Umbilical cord (tissue), 2 donors: ENCODE measurements at places on chromosomes 16 and 17. TPM values are rescaled to one million over a fixed set of nuclear protein-coding genes. Genes with fewer than 3 reads are reported as not detected.

DNA sequence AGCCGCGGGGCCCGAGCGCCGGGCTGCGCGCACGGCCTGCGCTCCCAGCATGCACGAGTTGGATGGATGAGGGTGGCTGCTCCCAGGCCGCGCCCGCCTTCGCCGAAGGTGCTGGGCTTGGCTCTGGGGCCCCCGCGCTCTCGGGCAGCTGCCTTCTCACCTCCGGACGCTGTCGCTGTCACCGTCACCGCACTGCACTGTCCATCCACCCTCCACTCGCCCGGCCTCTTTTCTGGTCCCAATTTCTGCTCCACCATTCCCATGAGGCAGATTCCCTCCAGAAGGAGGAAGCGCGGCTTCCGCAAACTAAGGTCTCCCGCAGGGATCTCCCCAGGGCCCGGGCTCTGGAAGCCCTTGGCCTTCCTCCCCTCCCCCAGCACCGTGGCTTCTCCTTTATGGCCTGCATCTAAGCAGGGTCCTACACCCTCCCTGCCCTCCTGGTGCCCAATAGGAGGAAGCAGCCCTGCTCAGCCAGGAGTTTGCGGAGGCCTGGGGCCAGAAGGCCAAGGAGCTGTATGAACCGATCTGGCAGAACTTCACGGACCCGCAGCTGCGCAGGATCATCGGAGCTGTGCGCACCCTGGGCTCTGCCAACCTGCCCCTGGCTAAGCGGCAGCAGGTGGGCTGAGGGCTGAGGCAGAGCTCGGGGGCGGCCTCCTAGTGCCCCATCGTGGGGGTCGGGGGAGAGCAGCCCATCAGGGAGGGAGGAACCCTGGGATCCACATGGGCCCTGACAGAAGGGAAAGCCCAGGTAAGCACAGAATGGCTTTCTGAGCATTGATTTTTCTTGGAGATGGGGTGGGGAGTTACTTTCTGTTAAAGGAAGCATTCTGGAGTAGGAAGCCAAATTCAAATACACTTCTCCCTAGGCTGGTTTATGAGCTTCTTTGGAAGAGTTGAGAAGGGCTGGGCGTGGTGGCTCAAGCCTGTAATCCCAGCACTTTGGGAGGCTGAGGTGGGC is 899 bp downstream of the ACE start:
- DNase-seq, result no peak

DNA sequence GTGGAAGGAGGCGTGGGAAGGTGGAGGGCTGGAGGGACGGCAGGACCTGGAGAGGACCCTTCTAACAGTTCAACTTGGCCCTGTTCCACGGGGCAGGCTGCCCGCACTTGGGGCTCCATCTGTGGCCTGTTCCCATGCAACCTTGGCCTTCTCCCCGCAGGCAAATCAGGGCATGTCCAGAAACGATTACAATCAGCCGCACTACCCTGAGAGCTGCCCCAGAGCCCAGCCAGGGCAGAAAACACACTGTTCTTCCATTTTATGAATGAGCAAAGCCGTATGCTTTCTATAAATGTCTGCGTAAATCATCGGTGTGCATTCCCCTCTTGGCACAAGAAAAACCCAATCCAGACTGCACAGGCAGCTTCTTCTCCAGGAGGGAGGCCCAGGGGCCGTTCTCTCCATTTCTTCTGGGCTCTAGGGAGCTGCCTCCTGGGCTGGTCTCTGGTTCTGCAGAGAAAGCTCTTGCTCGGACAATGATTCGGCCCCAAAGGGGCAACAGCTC is 228.7 kb downstream of the SOX9 start:
- peak; percentile 91 for DNase-seq

DNA sequence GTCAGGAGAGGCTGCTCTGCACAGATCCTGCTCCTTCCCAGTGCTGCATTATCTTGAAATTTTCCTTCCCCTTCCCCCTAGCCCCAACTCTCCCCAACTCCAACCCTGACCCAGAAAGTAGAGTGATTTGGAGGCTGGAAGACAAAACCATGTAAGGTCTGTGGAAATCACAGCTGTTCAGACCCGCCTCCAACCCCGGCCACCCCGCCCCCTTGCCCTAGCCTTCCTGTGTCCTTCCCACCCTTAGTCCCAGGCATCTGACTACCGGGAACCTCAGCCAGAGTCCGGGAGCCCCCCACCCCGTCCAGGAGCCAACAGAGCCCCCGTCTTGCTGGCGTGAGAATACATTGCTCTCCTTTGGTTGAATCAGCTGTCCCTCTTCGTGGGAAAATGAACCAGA is at the start of gene AOC3:
Gene AOC3 (plus strand): TSS at position 246 of the 400 bp plus-strand sequence. CDS start 145 bp downstream, at position 391.
- peak; percentile 41 for DNase-seq

- peak; percentile 90 for DNase-seq
These were observed 350.9 kb downstream of the FOXL1 start for GRCh38 chr16:86929057-86929871.

- no peak for DNase-seq
These were observed 37.3 kb upstream of the ENPP7 start for GRCh38 chr17:79693419-79693818.

GRCh38 chr16:57635266-57636097 is 7.1 kb downstream of the ADGRG1 start:
- no peak for DNase-seq

DNA sequence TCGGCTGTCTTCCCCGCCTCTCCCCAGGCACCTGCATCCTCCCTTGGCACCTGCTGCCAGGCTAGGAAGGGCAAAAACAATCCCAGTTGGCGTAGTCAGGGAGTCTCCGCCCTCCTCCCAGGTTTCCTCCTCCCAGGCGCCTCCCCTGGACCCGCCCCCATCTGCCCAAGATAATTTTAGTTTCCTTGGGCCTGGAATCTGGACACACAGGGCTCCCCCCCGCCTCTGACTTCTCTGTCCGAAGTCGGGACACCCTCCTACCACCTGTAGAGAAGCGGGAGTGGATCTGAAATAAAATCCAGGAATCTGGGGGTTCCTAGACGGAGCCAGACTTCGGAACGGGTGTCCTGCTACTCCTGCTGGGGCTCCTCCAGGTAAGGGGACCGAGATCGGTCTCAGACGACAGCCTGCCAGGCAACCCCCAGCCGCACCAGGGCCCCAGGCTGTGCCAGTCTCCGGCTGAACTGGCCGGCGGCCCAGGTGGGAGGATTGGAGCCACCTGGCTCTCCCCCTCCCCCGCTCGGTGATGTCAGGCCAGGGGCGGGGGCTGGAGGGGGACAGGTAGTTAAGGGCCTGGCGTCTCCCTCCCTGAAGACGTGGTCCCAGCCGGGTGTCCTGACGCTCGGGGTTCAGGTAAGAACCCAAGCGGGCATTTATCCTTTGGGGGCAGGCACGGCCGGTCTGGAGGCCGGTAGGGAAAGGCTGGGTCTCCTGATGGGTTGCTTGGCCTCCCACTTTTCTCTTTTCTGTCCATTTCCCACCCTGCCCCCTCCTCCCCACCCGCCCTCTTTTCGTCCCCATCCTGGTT is at the start of gene GRB7:
Gene GRB7 (plus strand): TSS at position 179 of the 808 bp plus-strand sequence. CDS start 4,364 bp downstream, outside the sequence.
- no peak for DNase-seq

DNA sequence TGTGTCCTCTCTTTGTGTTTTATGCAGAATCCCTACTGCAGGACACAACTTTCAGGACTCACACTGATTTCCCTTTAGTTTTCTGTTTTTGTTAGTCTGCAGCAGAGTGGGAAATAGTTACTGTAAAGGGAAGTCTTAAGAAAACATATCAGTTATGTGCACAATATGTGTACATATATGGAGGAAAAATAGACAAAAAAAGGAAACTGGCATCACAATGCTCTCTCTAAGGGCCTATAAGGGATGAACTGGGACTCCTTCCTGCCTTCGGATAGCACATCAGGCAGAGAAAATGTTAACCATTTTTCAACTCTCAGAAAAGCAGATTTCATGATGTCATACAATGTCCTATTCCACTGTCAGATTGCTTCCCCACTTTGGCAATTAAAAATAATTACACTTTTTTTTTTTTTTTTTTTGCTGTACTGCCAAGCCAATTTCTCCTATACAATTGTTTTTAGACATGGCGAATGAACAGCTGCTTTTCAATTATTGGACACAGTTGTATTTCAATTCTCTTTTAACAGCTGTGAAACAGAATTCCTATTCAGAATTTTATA is 112.5 kb upstream of the KCNJ16 start:
- DNase-seq, result no peak

DNA sequence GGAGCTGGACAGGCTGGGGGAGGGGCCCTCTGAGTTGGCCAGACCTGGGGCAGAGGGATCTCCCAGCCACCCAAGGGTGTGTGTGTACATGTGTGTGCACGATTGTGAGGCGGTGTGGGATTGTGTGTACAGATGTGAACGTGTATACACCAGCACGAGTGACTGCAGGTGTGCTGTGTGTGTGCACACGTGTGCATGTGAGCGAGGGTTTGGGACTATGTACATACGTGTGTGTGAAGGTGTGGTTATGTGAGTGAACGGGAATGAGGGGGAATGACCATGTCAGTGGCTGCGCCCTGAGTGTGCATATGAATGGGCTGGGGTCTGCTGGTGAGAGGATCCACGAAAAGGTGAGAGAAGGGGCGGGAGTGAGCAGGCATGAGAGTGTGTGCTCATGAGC is 22.4 kb upstream of the TAC4 start:
- DNase-seq, result no peak

DNA sequence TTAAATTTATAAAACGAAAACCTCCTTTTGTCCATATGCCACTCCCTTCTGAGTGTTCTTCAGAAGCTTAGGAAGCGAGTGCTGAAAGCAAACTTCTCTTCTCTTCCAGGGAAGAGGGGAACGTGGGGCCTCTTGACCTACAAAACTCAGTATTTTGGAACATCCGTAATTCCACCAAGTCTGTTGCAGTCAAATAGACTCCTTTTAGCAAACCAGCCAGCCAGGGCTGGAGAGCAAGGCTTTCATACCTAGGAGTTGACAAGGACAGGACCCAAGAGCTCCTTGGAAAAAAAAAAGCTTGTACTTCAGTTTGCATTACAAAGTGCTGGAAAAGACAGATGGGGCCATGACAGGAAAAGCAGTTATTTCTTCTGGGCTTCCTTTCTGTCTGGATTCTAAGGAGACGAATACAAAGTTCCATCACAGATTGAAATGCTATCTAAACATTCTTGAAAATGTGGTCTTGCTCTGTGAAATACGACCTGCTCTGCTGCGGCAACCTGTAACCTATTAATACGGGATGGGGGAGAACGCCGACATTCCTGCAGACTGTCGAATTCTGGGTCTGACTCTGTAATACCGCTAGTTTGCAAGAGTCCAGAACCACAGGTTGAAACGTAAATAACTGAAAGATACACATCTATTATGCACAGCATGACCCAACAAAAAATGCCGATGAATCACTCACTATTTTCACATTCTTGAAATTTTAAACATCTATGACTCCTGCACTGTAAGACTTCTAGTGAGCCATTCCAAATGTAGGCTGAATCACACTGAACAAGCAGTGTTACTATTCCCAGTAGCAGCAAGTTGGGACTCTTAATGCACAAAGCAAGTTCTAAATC is 20.6 kb downstream of the VPS53 start:
- DNase-seq, result peak; percentile 87

GRCh38 chr16:81521141-81521626 is 76.6 kb downstream of the CMIP start:
- DNase-seq, result no peak

GRCh38 chr16:48499923-48500381 is 110.0 kb downstream of the N4BP1 start:
- DNase-seq, result peak; percentile 98

DNA sequence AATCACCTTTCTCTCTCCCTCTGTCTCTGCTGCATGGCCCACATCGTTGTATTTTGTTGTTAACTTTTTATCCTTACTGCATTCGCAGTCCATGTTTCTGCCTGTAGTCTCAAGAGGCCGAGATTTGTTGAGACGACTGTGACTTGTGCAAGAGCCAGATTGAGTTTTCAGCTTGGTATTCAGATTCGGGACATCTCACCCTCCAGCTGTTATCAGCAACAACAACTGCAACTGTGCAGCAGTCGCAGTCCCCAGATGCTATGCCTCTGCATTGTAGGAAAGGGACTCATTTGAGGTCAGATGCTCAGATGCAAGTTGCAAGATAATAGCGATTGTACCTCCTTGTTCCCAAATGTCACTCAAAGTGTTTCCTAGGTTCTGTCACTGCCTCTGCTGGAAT is 209.0 kb downstream of the SNX29 start:
- DNase-seq, result no peak

DNA sequence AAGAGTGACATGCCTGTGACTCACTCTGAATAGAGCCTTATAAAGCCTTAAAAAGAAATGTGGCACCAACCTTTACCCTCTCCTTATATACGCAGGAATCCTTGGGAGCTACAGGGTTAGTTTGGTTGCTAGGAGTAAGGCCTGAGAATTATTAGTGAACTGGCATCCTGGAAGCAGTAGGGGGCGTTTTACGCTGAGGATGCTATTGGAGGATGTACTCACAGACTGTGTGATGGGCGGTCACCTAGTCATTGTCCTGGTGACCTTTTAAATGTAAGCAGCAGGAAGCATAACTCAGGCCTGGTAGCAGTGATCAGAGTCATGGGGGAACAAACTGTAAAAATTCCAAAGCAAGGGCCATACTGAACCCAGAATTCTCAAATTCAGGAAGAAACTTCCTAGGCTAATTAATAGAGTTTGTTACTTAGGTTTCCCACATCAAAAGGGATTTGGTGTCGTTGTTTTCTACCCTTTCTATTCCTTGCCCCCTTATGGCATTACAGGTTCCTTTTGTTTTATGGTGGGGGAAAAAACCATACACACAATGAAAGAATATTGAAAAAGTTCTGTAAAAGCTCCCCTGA is 153.8 kb downstream of the SNX11 start:
- DNase-seq, result no peak

DNA sequence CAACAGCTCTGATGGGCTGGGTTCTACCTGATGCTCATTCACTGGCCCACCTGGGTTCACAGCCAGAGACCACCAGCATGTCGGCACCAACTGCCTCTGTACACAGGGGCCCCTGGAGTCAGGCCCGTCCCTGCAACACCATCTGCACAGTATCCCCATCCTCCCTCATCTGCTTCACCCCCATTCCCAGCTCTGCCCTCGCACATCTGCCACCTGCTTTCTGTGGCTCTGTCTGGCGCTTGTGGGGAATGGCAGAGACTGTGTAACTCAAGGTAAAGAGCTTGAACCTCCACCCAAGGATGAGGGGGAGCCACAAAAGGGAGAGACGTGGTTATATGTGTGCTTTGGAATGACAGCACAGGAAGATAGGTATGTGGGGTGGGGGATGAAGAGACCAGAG is 27.2 kb downstream of the SMPD3 start:
- no peak for DNase-seq

The ABCA6 gene
- total RNA-seq, result 17.1 TPM

The KRT39 gene
- total RNA-seq, result 2.4 TPM

The ARHGDIA gene
- 57.5 TPM for total RNA-seq

The NPIPA5 gene
- not detected for total RNA-seq

The WNT9B gene
- total RNA-seq, result not detected

The ITGA2B gene
- 4.3 TPM for total RNA-seq

The ACAP1 gene
- total RNA-seq, result 5.3 TPM

The CCL18 gene
- total RNA-seq, result not detected

The NPIPA2 gene
- 0.96 TPM for total RNA-seq

The RNF222 gene
- total RNA-seq, result not detected

The C16orf92 gene
- 8.9 TPM for total RNA-seq

The SOST gene
- total RNA-seq, result 0.96 TPM

The SLC38A8 gene
- not detected for total RNA-seq

The KRTAP4-4 gene
- total RNA-seq, result 2.6 TPM

The C1QL1 gene
- total RNA-seq, result not detected

The GUCY2D gene
- total RNA-seq, result 0.72 TPM

The KLHL10 gene
- total RNA-seq, result 1.7 TPM

The CD300LB gene
- total RNA-seq, result 0.24 TPM
